ENCODE measurements at places on chromosomes 2 and 18. TPM values are rescaled to one million over a fixed set of nuclear protein-coding genes. Genes with fewer than 3 reads are reported as not detected.

Gene AGXT
- total RNA-seq = not detected

Gene HSPD1
- total RNA-seq = 207 TPM

Gene CCDC141
- not detected for total RNA-seq

Gene SH3BP4
- total RNA-seq = 15.4 TPM

Gene GCG
- not detected for total RNA-seq

Gene PPP1R1C
- total RNA-seq = 0.28 TPM

Gene NPAS2
- 82.1 TPM for total RNA-seq

Gene IGFBP2
- total RNA-seq = 8.9 TPM

Data from smooth muscle cell of the umbilical artery (primary cell).